Smooth muscle cell of the brain vasculature (primary cell): ENCODE measurements at places on chromosomes 11 and 22.

- DNase-seq: no peak
Observed at GRCh38 chr22:45151503-45151902, 12.2 kb upstream of the NUP50 start.

DNA sequence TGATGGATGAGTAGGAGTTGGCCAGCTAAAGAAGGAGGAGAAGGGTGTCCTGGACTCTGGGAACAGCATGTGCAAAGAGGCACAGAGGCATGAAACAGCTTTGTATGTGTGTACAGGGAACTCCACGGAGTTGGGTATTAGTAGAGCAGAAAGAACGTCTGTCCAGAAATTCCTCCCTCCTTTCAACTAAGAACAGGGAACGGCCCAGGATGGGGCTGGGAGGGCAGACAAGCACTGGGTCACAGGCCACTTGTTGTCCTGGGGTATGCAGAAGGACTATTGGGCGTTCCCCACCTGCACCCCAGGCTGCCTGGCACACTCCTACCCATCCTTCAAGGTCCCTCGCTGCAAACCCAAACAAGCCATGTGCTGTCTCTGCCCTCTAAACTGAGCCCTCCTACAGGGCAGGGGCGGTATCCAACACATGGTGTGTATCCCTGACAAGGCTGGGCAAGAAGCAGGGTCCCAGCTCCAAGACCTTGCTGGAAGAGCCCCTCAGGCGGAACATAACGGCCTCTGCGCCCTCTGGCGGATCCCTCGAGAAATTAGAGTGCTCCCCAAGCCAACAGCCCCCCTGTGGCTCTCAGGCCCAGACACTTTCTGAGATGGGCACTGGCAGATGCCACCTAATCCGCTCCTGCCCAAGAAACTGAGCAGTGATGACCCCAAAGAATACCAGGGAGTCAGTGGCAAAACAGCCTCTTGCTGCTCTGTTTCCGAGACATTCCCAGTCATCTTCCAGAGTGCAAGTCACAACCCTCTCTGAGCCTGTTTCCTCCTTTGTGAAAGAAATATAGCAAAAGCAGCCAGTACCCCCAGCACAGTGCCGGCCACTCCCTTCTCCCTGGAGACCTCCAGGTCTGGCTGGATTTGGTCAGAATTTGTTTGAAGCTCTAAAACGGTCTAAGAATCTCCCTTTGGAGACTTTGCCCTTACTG is 1.6 kb upstream of the ELFN2 start:
- no peak for DNase-seq

- no peak for DNase-seq
Observed at GRCh38 chr11:8059571-8060011, 21.4 kb upstream of the TUB start.

GRCh38 chr22:47355388-47355725 is 592.9 kb downstream of the TBC1D22A start:
- DNase-seq: no peak

GRCh38 chr11:105609832-105610781 is at the start of gene GRIA4:
Gene GRIA4 (plus strand): TSS chr11:105610073. CDS start chr11:105610998, 925 bp downstream.
- no peak for DNase-seq

DNA sequence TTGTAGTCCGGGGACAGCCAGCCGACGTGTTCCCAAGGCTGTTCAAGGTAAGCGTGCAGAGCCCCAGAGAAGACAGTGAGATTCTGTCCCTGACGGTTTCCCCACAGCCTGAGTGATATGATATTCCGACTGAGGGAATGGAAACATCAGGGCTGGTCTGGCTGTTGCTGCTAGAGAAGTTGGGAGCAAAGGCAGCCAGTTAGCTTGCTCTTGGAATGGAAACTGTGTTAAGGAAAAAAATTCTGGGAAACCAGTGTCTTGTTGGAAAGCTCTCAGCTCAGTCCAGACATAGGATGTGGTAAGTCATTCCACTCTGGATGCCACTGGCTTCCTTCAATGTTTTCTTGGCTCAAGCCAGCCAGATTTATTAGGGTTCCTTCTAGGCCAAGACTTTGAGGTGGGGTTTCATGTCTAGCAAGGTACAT is 8.8 kb downstream of the CRY2 start:
- DNase-seq: no peak

DNA sequence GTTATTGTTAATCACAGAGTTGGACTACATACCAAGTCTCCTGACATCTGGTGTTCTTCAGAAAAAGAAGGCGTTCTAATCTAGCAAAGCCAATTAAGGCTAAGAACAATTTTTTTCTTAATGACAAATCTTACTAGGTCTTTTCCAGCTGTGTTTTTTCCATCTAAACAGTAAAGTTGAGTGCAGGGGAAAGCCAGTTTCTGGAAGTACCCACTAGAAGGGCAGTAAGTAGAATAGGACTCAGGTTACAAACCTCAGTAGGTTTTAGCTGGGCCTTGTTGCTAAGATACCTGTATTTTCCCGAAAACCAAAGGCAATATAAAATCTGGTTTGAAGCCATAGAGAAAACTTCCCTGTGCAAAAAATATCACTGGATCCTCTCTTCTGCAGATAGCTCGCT is 351.9 kb downstream of the ETS1 start:
- no peak for DNase-seq

GRCh38 chr22:45224988-45225731 is 15.5 kb downstream of the KIAA0930 start:
- no peak for DNase-seq

DNA sequence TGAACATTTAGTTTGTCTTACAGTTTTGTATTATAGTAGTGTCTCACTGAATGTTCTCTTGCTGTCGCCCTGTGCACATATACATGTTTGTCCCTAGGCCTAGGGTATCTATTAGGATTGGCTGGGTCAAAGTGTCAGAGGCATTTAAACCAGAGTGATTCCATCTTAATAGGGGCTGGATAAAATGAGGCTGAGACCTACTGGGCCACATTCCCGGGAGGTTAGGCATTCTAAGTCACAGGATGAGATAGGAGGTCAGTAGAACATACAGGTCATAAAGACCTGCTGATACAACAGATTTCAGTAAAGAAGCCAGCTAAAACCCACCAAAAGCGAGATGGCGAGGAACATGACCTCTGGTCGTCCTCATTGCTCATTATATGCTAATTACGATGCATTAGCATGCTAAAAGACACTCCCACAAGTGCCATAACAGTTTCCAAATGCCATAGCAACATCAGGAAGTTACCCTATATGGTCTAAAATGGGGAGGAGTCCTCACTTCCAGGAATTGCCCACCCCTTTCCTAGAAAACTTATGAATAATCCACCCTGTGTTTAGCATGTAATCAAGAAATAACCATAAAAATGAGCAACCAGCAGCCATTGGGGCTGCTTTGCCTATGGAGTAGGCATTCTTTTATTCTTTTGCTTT is 82.6 kb downstream of the LDLRAD3 start:
- DNase-seq: no peak

DNA sequence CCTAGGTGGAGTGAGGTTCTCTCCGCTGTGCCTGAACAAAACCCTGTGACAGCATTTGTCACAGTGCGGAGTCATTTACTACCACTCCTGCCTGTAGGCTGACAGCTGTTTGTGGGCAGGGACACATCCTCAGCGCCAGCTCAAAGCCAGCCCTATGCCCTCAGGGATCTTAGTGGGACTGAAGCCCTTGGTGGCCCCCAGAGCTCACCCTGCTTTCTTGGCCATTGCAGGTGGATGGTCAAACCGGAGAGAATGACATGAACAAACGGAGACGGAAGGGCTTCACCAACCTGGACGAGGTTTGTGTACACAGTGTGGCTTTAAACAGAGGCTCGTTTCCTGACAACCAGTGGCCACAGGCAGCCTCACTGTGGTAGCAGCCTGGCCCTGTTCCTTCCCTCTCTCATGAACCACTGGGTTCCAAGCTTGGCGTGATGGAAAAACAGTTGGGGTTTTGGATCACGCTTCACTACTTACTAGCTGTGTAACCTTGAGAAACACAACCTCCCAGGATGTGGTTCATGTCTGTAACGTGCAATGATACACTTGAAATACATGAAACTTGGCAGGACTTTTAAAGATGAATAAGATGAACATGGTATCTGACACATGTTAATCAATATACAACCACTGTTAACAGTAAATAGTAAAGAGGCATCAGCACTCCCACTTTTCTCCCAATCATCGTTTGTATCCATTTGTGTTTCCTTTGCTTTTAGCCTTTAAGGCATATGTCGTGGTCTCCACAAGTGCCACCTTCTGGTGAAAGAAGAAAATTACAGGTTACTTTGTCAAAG is 125.8 kb downstream of the MICAL2 start:
- peak; percentile 61 for DNase-seq

- peak; percentile 47 for DNase-seq
Observed at GRCh38 chr11:114207096-114207495, 89.1 kb upstream of the NNMT start.

GRCh38 chr11:95338430-95338991 is 107.5 kb upstream of the SESN3 start:
- peak; percentile 57 for DNase-seq

DNA sequence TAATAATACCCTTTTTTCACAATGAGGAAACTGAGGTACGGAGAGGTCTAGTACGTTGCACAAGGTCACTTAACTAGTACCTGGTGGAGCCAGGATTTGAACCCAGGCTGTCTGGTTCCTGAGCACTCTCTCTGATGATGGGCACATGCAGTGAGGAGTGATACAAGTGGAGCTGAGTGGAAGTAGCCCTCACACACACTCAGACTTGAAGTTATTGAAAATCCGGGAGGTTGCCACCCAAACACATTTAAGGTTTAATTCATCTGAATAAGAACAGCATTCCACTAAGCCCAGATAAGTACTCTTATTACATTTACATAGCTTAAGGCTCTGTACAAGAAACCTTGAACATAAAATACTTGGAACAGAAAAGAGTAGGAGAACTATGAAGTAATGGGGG is 4.8 kb downstream of the GRAP2 start:
- no peak for DNase-seq

GRCh38 chr11:120489799-120490198 is 21.7 kb upstream of the GRIK4 start:
- no peak for DNase-seq

DNA sequence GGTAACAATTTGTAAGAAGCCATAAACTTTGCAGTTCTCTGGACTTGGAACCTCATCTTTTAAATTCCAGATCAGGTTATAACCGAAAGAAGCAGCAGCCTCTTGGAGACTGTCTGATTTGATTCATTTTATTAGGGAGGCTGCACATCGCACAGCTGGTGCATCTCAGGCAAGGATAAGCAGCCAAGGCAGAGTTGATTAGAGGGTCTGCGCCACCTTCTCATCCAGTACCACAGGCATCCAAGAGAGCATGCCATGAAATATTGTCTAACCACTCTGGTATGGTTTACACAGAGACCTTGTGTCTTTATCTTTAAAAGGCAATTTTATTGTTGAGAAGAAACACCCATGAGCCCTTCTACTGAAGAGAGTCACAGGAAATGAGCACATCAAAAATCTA is 16.2 kb upstream of the CWF19L2 start:
- no peak for DNase-seq

DNA sequence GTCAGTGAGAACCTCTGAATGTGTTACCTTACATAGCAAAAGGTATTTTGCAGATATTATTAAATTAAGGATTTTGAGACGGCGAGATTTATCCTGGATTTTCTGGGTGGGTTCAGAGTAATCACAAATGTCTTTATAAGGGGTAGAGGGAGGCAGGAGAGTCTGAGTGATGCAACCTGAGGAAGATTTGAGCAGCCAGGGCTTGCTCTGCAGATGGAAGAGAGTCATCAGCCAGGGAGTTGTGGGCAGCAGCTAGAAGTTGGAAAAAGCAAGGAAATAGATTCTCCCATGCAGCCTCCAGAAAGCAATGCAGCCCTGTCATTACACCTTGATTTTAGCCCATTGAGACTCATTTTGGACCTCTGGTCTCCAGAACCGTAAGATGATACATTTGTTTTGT is 4.1 kb upstream of the WDR74 start:
- no peak for DNase-seq

- no peak for DNase-seq
Observed at GRCh38 chr22:45284705-45285262, at the start of gene UPK3A. Gene UPK3A (plus strand): TSS chr22:45284949. CDS start chr22:45285014, 65 bp downstream.

DNA sequence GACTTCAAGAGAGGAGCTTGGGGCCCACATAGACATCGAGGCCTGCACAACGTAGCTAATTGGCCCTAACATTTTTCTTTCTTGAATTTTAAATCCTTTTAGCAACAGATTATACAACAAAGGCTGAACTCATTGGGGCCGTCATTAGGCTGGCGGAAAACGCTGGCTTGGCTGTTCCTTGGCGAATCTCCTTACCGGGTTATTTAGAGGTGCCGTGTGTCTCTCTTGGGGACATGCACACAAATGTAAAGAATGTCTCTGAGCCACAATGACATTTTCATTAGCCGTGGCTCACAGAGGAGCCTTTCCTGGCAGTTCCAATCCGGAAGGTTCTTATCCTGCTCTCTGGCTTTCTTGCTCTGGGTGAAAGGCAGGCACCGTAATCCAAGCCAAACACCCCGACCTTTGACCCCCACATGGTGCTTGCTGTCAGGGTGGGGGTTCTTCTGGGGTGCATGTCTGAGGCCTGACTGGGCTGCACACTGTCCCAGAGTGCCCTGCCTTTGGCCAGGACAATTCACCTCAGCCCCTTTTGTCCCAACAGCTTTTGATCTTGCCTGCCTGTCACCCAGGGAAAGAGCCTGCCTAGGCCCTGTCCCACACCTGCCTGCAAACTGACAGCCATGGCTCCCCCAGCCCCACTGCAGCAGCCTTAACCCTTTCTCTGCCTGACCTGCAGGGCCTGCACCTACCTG is 9.2 kb upstream of the FGF3 start:
- no peak for DNase-seq

DNA sequence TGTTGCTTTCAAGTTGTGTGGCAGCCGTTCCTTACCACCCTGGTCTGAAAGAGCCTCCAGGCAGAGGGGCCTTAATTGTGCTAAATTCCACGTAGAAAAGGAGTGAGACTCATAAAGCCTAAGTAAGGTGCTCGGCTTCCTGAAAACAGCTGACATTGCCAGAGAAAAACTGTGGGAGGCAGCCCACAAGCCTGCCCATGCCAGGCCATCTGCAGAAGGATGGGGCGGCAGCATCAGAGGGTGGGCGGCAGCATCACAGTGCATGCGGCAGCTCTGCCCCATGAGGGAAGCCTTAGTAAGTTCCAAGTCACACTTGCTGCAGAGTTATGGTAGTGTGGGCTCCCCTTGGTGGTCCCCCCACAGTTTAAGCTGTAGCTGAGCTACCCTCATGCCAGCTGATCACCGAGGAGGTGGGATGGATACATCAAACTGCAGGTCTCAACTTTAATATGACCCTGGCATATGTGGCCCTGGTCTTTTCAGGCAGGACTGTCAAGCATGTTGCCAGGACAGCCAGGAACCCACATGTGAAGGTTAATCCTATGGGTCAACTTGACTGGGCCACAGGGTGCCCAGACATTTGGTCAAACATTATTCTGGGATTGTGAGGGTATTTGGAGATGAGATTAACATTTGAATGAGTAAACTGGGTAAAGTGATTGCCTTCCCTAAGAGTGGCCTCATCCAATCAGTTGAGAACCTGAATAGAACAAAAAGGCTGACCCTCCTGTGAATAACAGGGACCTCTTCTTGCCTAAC is 3.1 kb upstream of the EIF3F start:
- DNase-seq: no peak

DNA sequence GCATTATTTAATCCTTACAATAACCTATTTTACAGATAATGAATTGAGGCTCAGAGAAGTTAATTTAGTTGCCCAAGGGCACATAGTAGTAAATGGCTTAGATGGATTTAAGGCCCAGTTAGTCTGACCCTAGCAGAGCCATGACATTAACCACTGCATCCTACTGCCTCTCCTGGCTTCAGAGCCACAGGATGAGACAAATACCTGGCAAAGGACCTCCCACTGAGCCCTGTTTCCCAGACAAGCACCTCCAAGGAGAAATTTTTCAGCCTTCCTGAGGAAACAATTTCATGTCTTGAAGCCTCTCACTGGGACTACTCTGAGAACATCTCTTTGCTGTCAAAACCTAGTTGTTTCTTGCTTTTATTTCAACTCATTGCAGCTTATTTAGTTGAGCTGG is 28.4 kb downstream of the IZUMO1R start:
- no peak for DNase-seq

- no peak for DNase-seq
Observed at GRCh38 chr22:17149076-17149815, 9.8 kb downstream of the HDHD5 start.
